ENCODE measurements at places on chromosomes 5 and 9.

- DNase-seq, result no peak
These were observed 29.9 kb upstream of the GNA14 start for GRCh38 chr9:77677957-77678535.

DNA sequence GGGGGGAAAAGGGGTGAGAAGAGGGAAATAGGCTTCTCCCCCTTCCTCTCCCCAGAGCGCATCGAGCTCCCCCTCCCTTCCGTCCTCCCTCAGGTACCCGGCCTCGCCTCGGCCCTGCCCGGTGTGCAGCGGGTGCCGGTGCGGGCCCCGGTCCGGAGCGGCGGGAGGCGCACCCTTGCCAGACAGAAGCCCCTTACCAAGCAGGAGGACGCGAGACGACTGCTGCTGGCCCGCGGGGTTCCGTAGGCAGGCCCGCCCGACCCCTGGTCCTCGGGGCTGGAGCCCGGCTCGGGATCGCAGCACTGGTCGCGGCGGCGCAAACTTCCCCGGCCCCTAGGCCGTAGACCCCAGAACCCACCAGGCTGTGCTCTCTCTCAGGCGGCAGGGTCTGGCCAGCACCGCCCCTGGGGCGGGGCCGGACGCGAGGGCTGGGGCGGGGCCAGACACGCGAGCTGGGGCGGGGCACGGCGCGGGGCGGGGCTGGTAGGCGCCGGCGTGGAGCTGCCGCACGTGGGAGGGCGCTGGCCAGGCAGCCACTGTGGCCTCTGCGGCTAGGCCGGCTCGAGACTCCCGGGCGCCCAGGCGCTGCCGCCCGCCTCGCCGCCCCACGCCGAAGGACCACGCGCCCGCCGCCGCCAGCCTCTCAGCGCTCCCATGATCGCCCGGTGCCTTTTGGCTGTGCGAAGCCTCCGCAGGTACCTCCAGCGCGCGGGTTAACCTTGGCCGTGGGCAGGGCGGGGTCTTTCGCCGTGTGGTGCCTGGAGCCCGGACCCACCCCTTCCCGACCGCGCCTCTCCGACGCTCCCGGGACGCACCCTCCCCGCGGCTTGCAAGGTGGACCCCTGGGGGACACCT, at the start of the genes NLN and SGTB:
Gene NLN (plus strand): TSS at position 486 of the 855 bp plus-strand sequence. CDS start 169 bp downstream, at position 655.
Gene SGTB (minus strand): TSS at position 390 of the 855 bp plus-strand sequence. CDS start 1,302 bp downstream, outside the sequence.
- no peak for DNase-seq

DNA sequence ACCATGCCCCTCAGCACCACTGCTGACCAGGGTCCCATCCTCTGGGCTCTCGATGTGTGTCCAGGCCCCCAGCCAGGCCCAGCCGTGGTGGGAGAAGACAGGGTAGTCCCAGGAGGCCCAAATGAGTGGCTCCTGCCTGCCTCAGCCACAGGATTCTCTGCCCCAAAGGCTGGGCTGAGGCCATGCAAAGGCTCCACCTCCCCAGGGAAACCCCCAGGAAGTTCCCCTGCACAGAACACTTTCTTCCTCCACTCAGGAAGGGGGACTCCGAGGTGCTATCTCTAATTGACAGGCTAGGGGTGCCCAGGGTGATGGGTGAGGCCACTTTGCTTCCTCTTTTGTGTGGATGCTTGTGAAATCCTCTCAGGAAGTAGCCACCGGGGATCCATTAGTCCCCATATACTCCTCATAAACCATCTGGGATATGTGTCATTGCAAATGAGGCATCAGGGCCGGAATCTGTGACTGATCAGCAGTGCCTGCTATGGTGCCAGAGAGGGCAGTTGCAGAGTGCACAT, 23.1 kb upstream of the TDRD7 start:
- DNase-seq, result no peak

DNA sequence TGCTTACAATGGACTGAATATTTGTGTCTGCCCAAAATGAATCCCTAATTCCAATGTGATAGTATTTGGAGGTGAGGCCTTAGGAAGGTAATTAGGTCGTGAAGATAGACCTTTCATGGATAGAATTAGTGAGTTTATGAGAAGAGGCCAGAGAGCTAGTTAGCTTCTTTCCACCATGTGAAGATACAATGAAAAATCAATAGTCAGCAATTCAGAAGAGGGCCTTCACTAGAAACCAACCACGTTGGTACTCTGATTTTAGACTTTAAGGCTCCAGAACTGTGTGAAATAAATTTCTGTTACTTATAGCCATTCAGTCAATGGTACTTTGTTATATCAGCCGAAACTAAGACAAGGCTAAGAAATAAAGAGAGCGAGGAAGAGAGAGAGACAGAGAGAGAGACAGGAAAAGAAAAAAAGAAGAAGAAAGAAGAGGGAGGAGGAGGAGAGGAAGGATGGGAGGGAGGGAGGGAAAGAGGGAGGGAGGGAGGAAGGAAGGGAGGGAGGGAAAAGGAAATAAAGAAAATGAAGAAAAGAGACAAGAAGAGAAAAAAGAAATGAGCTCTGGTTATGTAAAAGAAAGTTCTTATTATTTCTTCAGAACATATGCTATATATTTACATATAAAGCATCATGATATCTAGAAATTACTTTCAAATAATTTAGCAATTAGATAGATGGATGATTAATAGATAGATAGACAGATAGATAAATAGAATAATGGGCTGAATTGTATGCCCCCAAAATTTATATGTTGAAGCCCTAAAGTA, 1725.3 kb downstream of the EFNA5 start:
- DNase-seq, result no peak

DNA sequence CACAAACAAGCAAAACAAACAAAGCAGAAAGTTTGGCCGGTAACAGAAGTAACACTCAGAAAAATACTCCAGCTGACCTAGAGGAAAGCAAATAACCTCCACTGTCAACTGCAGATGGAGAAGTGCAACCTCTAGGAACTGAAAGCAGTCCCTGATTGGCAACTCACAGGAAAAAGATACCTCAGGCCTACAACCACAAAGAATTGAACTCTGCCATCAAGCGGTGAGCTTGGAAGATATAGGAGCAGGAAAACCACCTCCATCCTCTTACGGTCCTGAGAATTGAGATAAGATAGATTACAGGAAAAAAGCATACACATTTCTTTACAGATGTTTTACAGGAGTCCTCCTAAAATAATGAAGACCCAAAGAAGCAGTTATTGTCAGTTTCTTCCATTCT, 184.5 kb downstream of the PDZD2 start:
- no peak for DNase-seq

- DNase-seq, result peak; percentile 21
These were observed 60.1 kb upstream of the AFAP1L1 start for GRCh38 chr5:149211566-149211965.

- DNase-seq, result no peak
These were observed 47.7 kb upstream of the FCN1 start for GRCh38 chr9:134965411-134965810.

DNA sequence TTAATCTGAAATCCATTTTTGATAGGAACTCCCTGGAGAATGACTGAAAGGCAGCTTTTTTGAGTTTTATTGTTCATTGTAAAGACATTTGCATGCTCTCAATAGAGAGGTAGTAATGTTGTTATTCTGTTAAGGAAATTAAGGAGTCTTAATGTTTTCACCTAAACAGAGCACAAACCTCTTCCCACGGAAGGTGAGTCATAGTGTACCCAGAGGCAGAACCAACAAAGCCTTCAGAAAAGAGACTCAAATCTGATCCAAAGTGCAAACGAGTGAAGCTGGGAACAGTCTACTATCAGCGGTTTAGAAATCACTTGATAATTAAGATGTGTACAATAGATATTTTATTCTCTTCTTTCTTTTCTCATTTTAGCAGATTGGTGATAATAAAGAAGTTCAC, 470.5 kb downstream of the PLK2 start:
- DNase-seq, result no peak

DNA sequence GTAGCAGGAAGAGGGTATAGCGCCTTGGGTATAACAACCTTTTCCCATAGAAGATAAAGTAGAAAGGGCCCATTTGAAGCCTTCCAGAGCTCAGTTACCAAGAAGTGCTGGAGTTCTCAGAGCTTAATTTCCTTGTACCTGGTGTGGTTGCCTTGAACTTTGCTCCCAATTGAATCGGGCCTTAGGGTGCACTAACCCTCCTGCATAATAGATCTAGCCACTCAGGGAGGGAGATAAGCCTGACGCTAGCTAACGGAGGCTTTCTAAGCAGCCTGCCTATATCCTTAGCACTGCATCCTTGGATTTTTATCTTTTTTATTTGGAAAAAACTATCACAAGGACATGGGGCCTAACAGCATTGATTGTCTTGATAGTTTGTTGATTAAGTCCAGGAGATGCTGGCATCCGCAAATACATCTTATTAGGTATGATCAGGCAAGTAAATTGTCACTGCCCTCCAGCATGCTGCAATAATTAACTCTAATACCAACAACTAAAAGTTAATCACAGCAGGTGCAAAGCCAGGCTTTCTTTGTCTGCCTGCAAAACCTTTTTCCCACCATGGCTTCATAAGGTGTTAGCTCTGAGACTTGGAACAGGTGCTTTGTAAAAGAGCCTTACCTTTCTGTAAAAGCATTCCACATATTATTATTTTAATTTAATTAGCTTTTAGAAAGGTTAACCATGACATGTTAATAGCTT, 199.4 kb downstream of the SREK1 start:
- DNase-seq, result no peak

DNA sequence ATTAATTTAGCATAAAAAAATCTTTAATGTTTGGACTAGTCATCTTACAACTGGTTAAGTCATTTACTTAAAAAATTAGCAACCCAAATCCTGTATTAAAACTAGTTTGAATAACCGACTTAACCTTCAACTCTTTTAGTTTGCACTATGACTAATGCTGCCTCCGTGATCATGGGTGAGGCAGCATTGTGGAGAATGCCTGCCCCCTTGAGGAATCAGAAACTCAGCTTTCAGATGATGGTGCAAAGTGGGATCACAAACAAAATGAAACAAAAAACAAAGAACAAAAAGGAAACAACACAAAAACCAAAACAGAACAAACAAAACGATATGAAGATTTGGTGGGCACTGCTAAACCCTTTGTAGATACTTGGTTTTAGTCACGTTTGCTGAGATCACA, 127.0 kb upstream of the PALM2AKAP2 start:
- DNase-seq, result no peak

GRCh38 chr5:175873088-175873454, 1.7 kb downstream of the CPLX2 start:
- no peak for DNase-seq

DNA sequence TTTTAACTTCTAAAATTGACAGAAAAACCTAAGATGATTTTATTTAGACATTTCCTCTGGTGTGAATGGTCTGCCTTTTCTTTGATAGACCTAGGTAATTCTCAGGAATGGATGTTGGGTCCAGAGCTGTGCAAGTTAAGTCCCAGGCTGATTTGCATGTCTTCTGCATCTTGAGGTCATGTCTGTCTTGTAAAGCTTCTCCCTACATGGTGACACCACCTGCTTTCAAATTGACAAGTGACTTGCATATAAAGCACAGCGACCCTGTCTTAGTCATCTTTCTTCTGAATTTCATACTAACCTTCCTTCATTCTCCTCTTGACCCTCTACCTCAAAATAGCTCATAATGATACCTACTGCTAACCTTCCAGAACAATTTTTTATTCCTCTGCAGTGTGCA, 29.2 kb downstream of the OSTF1 start:
- DNase-seq, result no peak

DNA sequence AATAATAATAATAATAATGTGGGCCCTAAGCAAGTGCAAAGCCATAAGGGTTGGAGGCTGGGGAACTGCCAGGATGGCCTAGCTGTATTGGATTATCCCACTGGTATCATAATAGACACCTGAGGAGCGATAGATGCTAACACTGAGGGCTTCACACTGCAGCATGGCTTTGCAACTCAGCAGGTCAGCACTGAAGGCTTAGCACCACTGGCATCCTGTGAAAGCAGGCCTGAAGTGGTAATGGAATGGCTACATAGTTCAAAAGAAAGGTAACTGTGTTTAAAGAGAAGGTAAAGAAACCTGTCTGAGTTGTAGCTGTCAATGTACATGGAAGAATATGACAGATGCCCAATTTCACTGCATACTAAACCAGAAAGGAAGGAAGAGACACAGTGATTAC, 359.0 kb downstream of the OSTF1 start:
- no peak for DNase-seq

DNA sequence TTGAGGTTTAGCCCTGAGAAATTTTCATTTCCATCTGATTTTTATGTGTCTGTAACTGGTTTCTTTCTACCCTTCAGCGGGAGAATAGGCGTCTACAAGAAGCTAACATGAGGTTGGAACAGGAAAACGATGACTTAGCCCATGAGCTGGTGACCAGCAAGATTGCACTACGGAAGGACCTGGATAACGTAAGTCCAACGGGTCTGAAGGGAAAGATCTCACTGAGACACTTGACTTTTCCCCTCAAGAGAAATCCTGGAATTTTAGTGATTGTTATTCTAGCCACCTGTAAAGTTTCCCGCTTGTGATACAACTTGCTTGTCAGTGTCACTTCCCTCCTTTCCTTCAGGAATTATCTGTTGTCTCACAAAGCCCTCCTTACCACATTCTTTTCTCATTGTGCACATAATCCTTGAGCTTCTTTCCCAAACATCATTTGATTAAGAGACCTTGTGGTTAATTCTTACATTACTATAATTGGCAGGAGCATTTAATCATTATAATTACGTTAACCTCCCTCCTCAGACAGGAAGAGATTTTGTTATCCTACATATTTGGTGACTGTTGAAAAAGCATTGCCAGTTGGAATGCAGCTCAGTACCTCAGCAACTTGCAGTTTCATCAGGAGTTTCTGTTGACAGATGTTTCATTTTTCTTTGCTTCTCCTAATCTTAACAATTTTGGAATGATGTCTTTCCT, 56.9 kb downstream of the GPR21 start:
- DNase-seq, result peak; percentile 10

DNA sequence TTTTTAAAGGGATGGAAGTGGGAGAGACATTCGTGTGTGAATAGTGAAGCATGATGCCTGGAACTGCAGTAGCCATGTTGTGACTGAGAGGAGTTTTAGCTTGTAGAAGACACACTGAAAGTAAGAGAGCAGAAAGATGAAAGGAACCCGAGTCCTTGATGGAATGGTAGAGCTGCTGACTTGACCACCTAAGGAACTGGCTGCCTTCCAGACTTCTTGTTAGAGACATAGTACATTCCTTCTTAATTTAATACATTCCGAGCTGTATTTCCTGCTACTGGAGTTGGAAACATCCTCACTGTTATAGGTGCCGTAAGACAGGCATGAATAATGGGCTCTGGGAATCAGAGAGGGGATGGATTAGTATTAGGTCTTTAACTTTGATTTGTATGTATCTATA, 7.4 kb downstream of the CER1 start:
- DNase-seq, result no peak
